T-helper 17 cell (primary cell): ENCODE measurements at places on chromosomes 7 and 10.

- DNase-seq, result no peak
These were observed 38.6 kb upstream of the ZMIZ2 start for GRCh38 chr7:44709945-44710596.

GRCh38 chr10:62095181-62096122, 173.2 kb downstream of the RTKN2 start:
- DNase-seq, result no peak

DNA sequence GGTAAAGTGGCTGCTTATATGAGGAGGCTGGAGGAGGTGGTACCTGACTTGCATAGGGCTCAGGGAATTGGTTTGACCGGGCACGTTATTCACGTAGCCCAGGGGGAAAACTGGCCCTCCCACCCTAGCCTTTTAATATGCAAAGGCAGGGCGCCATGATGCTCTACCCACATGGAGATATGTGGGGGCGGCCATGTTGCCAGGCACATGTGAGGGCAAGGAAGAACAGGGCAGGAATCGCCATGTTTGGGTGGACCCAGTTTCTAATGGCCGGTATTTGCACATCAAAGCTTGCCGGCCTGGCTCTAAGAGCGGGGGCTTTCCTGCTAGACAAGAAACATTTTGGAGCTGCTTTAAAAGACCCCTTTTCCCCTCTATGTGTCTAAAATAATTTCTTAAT, 949.7 kb upstream of the C7orf33 start:
- no peak for DNase-seq

- DNase-seq, result no peak
These were observed 20.4 kb upstream of the ZNF488 start for GRCh38 chr10:47404446-47404845.

DNA sequence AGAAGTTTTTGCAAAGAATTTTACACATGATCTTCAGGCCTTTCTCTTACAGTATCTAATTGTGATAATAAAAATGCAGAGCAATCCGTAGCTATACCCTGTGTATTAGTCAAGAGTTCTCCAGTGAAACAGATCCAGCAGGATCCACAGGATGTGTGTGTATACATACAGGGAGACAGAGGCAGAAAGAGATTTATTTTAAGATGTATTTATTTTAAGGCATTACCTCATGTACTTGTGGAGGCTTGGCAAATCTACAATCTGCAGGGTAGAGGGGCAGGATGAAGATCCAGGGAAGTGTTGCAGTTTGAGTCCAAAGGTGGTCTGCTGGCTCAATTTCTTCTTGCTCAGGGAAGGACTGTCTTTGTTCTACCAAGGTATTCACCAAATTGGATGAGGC, 41.7 kb downstream of the ARHGAP12 start:
- no peak for DNase-seq

DNA sequence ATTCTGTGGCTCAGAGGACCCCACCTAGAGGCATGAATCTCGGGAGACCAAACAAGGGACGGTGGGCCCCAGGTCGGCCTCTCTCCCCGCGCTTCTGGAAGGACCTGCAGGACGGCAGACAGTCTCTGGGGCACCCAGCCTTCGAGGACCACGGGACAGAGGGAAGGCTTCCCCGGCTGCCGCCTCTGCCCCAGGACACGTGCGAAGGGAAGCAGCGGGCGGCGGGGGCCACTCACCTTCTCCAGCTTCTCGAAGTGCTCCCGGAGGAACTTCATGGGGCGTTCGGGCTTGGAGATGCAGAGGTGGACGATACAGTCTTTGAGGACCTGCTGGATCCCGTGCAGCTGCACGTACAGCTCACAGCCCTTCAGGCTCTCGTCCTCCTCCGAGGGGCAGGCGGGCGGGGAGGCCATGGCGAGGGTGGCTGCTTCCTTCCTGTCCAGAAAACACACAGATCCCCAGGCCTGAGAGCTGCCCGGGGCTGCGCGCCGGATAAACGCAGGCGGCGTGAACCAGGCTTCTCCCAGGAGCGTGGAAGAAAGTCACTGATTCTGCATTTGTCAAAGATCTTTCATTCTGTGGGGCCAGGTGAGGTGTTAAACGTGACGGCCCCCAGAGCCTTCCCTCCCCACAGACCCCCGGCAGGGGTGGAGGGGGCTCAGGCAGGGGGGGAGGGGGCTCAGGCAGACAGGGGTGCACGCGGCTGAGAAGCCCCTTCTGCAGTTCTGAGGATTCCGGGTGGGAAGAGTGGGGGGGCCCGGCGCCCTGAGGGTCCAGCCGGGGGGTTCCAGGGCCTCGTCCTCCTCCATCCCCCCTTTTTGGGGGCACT, 15.2 kb upstream of the DNAAF5 start:
- no peak for DNase-seq

- DNase-seq, result no peak
These were observed 64.9 kb downstream of the PPP1R9A start for GRCh38 chr7:94972296-94972695.

GRCh38 chr10:1408651-1409367, 328.5 kb downstream of the ADARB2 start:
- DNase-seq, result no peak

GRCh38 chr7:20268824-20269223, 51.6 kb upstream of the MACC1 start:
- no peak for DNase-seq

DNA sequence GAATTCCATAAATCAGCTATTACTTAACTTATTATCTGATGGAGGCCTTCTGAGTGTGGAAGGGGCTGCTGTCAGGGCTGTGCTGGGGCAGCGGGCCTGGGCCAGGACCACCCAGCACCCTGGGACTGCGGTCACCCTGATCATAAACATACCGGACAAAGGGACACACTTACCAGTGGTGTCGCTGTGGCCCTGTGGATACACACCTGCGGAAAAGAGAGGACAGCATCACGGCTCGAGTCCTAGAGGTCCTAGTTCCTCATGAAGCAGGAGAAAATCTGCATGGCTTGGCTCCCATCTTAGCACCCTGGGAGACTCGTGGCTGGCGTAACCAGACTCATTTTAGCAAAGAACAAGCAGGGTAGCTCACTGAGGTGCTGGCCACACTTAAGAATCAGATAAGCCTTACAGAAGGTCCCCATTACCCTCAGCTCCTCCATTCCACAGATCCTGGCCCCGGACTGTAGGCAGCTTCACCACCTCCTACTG, 17.7 kb downstream of the IL15RA start:
- no peak for DNase-seq

DNA sequence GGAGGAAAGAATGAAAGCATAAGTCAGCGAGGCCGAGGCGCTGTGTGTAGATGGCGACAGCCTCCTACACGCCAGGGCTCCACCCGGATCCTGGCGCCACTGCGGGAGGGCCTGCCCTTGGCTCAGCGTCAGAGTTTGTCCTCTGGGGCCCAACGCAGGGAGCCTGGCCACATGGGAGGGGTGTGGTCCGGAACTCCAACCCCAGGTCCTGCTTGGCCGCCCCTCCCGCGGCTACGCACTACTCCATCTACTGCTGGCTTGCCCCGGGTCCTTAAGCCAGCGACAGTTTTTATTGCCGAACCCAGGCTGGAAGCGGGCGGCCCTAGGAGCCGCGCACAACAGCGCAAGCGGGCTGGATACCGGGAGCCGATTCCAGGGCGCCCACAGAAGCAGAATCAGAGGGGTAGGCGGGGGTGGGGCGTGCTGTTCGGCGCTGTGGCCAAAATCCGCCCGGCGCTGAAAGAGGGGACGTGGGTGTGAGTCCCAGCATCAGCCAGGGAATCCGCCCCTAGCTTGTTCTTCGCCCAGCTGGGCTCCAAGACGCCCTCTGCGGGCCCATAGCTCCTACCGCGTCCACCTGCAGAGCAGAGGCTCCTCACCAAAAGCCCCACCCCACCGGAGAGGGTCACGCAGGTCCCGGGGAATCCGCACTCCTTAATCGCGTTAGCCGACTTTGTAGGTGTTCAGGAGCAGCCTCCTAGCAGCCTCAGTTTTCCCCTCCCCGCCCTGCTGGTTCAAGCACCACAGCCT, 4.5 kb downstream of the KAZALD1 start:
- DNase-seq, result peak; percentile 20

- DNase-seq, result no peak
These were observed 199.5 kb upstream of the NFE2L3 start for GRCh38 chr7:25952261-25953057.

DNA sequence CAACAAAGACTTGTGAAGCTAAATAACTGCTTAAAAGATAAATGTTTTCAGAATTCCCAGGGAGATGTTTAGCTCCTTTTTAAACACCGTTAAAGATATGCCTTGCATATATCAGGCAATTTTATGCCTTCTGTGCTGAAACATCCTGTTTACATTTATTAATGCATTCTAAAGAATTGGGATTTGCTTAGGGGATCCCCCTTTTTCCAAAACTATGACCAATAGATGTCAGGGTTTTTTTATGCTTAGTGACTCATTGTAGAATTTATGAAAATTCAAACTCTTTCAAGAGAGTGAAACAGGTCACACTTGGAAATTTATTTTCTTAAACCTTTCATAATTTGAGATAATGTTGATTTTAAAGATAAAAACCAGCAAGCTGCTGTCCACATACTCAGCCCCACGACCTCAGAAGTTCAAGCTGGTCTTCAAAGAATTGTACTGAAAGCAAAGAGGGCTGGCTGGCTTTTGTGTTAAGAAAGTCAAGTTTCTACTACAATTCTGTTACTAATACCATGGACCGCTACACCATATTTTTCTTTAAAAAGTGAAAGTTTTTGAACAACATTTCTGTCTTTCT, 411.8 kb downstream of the ETV1 start:
- DNase-seq, result no peak

DNA sequence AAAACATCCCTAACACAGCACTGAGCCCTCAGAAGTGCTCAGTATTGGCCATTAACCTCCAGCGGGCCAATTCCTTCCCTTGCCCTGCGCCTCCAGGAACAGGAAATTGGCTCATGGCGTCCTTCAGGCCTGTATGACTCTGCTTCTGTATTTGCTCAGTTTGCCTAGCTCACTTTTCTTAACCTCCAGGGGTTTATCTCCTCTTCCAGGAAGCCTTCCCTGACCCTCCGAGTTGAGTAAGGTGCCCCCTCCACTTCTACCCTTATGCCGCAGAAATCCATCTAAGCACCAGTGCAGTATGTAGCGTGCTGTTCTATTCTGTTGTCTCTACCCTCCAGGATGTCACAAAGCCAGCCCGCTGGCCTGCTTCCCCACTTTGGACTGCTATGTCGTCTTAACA, 1.1 kb upstream of the SFXN4 start:
- DNase-seq, result no peak

DNA sequence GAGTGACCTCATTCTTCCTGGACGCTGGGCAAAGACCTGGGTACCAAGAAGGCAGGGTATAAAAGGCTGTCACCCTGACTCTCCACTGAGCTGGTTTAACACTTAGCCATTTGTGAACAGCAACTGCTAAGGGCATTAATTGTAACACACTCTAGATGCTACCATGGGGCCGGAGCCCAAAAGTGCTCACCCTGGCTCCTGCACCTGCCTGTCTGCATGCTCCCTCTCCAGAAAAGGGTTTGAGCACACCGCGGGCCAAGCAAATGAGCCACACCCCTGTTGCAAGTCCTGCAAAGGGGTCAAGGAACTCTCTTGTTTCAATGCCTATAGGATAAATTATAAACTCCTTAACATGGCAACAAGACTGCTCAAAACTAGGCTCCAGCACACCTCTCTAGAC, 114.8 kb downstream of the TEX36 start:
- no peak for DNase-seq

GRCh38 chr10:46546591-46547540, 9.6 kb downstream of the GPRIN2 start:
- no peak for DNase-seq

DNA sequence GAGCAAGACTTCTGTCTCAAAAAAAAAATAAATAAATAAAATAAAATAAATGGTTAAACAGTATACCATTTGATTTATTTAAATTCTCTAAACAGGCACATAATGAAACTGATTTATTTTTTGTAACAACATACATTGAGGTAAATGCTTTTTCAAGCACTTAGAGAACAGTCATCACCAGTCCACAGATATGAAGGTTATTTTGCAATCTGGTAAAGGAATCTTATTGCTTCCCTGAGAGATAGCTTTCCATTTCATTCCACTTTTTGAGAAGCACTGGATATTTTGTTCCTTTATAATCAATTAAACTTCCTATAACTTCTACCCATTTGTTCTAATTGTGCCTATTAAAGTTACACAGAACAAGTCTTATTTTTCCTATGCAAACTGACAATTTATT, 5.2 kb downstream of the CEP55 start:
- no peak for DNase-seq

GRCh38 chr10:97889461-97890265, 40.0 kb downstream of the GOLGA7B start:
- DNase-seq, result no peak
